Bronchial epithelial cell (primary cell): ENCODE measurements at places on chromosomes 2 and 18.

DNA sequence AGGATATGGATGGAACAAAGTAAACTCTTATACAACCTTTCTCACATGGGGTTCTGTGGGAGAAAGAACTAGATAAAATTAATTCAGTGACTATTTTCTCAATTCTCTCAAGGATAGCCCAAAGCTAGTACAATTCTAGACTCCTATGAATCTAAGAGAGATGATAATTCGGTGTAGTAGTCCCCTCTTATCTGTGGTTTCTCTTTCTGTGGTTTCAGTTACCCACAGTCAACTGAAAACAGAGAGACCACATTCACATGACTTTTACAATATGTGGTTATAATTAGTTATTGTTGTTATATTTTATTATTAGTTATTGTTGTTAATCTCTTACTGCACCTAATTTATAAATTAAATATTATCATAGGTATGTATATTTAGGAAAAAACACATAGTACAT lies 53.5 kb upstream of the C2orf15 start:
- no peak for DNase-seq

- DNase-seq: no peak
Observed at GRCh38 chr2:157596992-157597681, 31.5 kb downstream of the ACVR1C start.

DNA sequence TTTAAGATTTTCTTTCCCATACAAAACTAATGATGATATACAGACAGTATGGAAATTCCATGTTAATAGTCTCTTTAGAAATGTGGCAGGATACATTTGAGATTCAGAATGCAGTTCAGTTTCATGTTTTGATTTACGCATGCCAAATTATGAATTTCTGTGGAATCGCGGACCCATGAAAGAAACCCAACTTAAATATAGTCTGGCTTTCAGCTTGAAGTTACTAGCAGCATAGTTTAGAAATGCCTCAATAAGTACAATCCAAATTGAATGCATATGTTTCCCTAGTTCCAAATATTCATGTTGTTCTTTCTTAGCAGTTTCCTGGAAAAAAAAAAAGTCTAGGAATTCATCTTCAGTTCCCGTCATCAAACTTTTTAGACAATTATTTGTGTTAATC lies 164.1 kb upstream of the RASGRP3 start:
- no peak for DNase-seq

GRCh38 chr2:213261237-213261636 lies 23.0 kb upstream of the SPAG16 start:
- DNase-seq: no peak

DNA sequence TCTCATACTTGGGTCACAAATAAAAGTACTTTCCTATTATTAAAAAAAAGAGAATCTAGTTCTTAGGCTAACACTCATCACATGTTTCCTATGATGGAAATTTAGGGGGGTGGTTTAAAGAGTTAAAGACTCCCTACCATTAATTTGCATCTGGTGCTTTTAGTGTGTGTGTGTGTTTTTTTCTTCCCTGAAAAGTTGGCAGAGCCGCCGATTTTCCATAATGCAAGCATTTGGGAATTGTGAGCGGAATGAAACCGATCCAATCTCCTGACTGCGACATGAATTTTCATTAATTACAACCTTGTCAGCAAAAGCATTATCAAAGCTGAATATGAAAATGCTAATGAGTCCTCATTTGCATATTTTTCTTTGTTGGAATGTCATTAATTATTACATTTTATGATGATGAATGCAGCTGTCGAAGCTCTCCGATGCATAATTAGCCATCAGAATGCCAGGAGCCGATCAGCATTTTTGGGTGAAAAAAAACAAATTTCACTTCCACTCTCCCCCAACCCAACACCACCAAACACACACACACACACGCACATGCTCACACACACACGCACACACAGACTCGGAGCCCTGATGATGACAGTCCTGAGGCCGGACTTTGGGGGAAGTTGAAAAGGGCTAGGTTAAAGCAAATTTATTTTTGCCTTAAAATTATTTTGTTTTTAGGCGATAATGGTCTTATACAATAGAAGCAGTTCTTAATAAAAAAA lies 165.4 kb downstream of the TCF4 start:
- no peak for DNase-seq

DNA sequence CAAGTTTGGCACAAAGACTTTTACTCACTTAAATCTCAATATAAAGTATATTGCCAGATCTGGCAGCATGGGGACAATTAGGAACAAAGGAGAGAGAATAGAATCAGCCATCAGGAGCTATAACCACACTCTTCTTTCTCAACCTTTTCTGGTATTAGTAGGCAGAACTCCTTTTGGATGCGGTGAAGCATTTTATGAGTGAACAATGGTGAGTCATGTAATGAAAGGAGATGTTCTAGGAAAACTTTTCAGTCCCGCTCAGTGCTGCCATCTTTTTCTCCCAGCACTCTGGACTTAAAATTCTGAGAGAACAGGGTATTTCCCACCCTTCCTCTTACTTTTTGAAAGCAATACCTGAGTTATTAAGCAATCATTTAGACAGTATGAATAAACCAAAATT lies 32.2 kb downstream of the PLEKHA3 start:
- peak; percentile 58 for DNase-seq

- no peak for DNase-seq
Observed at GRCh38 chr2:184363213-184363612, 235.1 kb upstream of the ZNF804A start.

GRCh38 chr18:59477849-59478248 lies 118.8 kb upstream of the LMAN1 start:
- DNase-seq: no peak

DNA sequence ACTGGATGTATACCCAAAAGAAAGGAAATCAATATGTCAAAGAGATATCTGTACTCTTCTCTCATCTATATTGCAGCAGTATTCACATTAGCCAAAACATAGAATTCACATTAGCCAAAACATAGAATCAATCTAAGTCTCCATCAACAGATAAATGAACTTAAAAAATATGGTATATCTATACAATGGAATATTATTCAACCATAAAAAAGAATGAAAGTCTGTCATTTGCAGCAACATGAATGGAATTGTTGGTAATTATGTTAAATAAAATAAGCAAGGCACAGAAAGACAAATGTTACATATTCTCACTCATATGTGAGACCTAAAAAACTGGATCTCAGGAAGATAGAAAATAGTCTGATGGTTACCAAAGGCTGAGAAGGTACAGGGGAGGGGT lies 212.1 kb upstream of the ZC3H15 start:
- DNase-seq: no peak

DNA sequence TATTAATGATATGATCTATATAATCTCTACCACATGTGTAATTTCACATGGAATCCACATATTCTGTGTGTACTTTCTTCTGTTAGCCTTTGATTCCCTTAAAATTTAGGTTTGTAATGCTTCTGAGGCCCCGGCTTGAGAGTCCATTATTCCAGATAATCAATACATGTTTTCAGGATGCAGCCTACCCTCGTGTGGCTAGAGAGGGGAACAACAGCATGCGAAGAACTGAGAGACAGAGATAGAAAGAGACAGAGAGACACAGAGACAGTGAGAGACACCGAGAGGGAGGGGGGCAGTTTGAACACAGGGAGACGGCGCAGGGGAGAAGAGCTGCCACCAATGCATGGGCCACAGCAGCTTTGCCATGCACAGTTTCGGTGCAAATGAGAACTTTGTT lies 185.4 kb downstream of the SNTG2 start:
- DNase-seq: no peak

GRCh38 chr2:202361108-202361507 lies 15.0 kb upstream of the BMPR2 start:
- DNase-seq: no peak

DNA sequence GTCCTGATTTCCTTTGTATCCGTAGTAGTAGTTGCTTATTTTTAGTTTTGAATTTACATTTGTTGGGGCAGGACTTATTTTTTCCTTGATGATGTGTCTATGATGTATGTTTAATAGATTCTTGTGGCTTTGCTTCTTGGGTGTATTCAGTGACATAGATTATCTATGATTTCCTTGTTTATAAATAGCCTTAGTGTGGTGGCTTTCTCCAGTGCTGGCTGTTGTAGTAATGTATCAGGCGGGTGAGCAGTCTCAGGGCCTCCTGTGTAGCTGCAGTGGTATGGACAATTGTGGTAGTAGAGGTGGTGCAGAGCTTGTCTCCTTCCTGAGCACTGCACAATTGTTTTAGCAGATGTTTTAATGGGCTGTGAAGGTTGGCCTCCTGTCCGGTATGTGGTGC lies 60.5 kb downstream of the SMCHD1 start:
- no peak for DNase-seq

DNA sequence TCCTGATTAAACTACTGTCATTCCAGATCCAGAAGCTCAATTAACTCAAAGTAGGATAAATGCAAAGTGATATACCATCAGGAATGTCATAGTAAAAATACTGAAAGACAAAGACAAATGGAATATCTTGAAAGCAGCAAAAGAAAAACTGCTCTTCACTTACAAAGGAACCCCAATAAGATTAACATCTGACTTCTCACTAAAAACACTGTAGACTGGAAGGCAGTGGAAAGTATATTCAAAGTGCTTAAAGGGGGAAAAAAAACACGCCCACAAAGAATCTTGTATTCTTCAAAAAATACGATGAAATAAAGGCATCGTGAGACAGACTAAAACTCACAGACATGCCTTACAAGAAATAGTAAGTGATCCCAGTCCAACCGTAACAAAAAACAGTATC lies 195.7 kb downstream of the DOK6 start:
- no peak for DNase-seq

- no peak for DNase-seq
Observed at GRCh38 chr2:2581331-2582159, 250.5 kb upstream of the MYT1L start.

DNA sequence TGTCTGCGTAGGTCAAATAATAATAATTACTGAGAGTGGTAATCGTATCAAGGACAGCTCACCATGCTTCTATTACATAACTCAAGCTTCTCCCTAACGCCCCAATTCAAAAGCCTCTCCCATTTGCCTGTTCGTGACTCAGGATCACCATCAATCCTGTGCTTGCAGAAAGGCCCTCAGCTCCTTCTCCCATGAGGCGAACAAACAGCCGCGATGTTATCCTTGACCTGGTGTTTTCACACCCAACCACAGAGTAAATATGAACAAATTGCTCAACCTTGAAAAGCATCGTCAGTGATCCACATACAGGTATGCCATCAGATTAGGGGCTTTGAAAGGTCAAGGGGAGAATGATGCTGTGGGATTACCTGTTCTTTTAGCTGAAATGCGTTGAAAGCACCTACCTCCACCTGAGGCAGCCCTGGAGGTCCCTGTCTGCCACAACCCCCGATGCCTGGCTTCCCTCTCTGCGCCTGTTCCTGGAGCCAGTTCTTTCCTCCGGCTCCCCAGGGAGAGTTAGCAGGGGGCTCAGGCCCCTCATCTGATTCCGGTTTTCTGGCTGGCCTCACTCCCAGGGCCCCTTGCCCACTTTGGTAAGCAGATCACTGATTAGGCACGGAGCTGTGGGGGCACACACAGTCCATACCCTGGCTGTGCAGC lies 39.1 kb upstream of the ODC1 start:
- DNase-seq: peak; percentile 88

- DNase-seq: no peak
Observed at GRCh38 chr2:102489646-102490045, 16.6 kb downstream of the SLC9A4 start.

- no peak for DNase-seq
Observed at GRCh38 chr18:23574611-23575308, 11.5 kb downstream of the NPC1 start.

GRCh38 chr2:180730976-180731375 lies 249.4 kb upstream of the UBE2E3 start:
- peak; percentile 92 for DNase-seq

DNA sequence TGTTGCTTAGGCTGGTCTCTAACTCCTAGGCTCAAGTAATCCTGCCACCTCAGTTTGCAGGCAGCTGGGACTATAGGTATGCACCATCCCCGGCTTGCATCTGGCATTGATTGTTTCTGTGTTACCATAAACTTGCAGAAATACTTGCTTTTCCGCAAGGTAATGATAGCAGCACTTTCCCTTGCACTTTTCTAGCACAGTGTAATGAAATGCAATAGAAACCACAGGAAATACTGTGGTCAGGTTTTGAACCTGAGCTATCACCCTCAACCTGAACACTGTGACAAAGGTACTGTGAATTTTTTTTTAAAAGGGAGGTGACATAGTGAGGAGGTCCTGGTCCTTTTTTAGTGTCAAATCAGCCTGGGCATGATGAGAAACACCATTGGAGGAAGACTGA lies 38.3 kb downstream of the DHRS9 start:
- DNase-seq: no peak

DNA sequence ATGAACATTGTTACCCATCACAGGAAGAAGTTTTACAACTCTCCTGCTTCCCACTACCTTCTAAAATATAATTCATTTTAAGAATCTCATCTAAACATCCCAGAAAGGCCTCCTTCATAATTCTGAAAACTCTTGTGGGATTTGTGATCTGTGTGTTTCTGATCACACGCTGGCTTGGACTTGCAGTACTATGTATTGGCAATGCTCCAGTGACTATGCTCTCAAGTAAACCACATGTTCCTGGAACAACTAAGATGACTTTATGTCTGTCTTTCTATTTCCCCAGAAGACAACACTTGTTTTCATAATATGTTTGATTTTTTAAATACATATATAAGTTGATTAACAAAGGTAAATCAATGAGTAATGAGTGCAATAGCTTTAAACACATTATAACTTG lies 376.6 kb upstream of the NETO1 start:
- DNase-seq: peak; percentile 25

DNA sequence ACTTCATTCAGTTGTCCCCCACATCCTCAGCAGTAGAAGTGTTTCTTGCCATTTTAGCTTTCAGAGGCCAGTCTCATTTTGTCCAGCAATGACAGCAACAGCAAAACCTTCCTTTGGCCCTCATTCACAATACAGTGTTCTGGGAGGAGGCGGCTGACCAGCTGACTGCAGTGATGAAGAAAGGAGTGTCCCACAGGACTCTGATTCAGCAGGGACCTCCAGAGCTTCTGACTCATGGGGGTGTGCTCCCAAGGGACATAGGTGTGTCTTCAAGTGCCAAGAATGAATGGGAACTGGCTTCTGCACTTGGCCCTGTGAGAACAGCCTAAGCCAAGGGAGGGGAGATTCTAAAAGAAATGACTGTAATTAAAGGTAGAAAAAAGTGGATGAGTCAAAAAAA lies 147.0 kb upstream of the PELI1 start:
- DNase-seq: peak; percentile 92

DNA sequence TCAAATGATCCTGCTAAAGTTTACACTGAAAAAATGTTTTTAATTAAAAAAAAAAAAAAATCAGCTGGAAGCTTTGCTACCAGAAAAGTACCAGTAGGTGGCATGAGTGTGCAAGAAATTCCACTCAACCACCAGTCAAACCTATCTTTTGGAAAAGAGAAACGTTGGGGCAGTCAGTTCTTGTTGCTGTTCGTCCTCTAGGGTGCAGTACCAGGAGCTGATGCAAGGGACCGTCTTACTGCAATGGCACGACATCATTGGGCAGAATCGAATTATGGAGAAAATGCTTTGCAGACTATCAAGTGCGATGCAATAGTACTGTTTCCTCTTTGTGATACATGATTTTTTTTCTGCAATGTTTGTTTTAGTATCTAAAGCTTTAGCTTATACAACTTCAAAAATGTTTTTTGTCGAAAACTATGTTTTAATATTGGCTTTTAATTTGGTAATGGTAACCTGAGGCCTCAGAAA lies 18.3 kb downstream of the YPEL5 start:
- peak; percentile 87 for DNase-seq
